ENCODE measurements at places on chromosomes 2 and 18. TPM values are rescaled to one million over a fixed set of nuclear protein-coding genes. Genes with fewer than 3 reads are reported as not detected.

Gene ACVR1C
- 0.64 TPM for total RNA-seq

Gene SLC8A1
- 1.3 TPM for total RNA-seq

Gene PLA2R1
- 6.2 TPM for total RNA-seq

DNA sequence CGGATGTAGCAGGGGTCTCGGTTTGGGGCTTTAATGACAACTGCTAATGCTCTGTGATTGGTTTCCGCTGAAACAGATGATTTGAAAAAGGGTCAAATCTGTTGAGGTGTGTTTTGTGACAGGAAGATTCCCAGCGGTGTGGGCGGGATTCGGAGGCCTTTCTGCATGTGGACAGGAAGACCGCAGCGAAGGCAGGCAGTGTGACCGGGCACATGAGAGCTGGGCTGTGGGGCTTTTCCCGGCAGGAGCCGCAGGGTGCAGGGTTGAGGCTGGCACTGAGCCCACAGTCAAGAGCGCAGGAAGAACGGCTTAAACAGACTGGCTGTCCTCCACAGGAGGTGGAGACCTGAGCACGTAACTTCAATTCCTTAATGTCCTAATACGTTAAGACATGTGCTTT, 180.0 kb upstream of the TPO start:
- no peak for ATAC-seq

GRCh38 chr2:75568174-75568573, 7.4 kb upstream of the EVA1A start:
- ATAC-seq: no peak

DNA sequence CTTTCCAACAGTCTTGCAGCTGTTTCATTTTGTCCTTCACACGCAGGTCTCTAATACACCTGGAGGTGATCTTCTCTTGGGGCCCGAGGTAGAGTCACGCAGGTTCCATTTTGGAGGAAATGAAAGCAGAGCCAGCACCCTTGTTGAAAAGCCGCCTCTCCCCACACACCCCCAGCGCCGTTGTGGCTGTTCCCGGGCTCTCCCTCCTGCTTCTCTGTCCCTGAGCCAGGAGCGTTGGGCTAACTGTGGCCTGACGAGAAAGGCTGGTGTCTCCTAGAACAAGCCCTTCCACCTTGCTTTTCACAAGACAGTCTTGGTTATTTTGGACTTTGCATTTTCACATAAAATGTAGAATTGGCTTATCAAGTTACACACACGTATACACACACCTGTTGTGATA, 16.3 kb downstream of the SNED1 start:
- no peak for ATAC-seq

- ATAC-seq: no peak
These were observed 11.7 kb upstream of the MYO1B start for GRCh38 chr2:191233533-191233932.

- ATAC-seq: no peak
These were observed 6.6 kb downstream of the CNNM4 start for GRCh38 chr2:96767135-96767871.

DNA sequence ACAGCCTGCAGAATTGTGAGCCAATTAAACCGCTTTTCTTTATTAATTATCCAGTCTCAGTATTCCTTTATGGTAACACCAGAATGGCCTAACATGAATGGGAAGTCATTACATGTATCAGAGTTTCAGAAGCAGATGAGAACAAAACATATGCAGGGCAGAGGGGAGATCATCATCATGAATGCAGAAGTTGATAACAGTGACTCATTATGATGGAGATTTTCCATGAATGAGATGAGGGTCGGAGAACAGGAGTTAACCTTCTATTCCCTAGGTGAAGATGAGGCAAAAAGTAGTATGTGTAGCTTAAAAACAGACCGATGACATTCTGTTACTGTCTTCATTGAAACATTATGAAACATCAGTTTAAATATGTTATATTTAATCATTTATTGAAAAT, 59.5 kb upstream of the PPM1B start:
- no peak for ATAC-seq

- no peak for ATAC-seq
These were observed 11.2 kb upstream of the NABP1 start for GRCh38 chr2:191666732-191667131.

- ATAC-seq: peak; percentile 26
These were observed 119.6 kb downstream of the FEZ2 start for GRCh38 chr2:36478332-36478738.

GRCh38 chr2:190179754-190180312, 117.3 kb upstream of the MSTN start:
- no peak for ATAC-seq

DNA sequence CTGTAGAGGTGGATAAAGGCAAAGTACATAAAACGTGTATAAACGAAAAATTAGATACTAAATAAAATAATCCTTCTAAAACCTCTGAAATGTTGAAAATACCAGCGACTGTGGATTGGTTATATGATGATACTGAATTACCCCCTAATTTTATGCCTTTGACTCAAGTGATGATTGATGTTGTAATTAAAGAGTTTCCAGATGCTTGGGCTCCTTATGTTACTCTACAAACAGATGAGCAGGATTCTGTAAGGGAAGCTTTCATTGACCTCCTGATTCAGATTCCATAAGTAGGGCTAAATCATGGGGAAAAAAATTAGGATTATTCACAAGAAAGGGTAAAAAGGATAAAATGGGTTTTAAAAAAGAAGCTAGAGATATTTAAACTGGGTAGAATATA, 418.2 kb upstream of the SLC39A10 start:
- no peak for ATAC-seq

DNA sequence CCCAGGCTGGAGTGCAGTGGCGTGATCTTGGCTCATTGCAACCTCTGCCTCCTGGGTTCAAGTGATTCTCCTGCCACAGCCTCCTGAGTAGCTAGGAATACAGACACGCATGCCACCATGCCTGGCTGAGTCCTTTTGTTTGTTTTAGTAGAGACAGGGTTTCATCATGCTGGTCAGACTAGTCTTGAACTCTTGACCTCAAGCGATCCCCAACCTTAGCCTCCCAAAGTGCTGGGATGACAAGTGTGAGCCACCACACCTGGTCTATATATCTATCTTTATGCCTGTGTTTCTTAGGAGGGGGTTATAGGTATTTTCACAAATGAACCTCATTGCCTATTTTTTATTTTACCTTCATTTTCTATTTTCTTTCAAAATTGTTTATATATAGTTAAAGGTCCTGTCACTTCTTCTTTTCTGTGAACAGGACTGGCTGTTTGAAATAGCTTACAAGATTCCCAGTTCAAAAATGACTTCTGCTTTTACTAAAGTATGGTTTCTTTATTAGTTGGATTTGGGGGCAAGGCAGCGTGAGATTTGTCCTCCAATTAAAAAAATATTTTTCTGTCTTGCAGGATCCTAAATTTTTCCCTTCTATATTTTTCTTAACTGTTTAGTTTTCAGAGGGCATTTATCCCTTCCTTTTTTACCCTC, 16.4 kb upstream of the MARCHF7 start:
- ATAC-seq: no peak

GRCh38 chr2:96873651-96874096, 3.8 kb upstream of the SEMA4C start:
- no peak for ATAC-seq

DNA sequence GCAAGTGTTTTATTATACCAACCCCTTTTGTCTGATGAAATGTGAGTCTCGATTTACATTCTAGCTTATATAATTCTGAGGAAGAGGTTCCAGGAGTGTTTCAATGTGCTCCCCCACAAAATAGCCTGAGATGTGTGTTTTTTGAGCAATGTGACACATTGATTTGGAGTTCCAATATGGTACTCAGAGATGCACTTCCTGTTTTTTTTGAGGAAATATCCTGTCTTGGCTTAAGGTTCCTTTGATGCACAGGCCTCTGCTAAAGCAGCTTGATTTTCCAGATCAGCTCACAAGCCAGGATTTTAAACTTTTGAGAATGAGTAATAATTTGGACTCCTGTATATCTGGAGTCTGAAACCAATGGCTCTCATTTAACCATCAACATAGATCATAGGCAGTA, 221.4 kb downstream of the ACTR3 start:
- no peak for ATAC-seq

DNA sequence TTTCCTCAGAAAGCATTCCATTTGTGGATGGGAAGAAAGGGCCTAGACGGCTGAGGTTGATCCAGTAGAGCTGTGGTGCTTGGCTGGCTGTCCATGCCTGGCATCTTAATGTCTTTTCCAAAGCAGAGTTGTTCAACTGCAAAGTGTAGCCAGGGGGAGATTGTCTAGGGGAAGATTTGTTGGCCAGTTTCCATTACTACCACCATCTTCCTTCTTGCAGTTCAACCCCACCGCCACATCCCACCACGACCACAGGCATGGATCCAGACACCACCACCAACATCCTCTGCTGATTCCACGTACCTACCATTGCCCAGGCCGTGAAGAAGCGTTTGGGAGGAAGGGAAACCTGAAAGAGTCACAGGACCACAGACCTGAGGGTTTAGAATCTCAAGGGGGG, 50.7 kb upstream of the HAAO start:
- no peak for ATAC-seq

DNA sequence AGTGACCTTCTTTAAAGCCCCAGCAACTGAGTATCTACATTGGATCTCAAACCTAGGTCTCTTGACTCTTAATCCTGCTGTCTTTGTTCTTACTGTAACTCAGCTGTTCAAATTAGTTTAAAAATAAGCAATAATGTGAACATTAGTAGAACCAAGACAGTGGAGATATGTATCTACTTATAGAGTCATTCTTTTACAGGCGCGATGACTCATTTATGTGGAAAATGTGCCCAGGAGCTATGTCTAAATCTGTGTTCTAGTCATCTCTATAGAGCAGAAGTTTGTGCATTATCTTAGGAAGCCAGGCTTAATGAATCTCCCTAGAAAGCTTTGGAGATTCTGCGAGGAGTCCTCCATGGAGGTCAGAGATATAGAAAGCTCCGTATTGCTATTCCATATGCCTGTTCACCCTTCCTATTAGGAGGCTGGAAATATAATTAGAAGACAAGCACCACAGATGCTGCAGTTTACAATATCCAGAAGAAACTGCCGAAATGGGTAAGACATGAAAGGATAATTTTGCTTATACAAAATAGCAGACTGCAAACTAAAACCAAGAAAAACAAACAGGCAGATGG, 211.6 kb downstream of the TRIB2 start:
- ATAC-seq: no peak

GRCh38 chr2:10059016-10059351, 15.6 kb downstream of the KLF11 start:
- ATAC-seq: no peak

- ATAC-seq: peak; percentile 98
These were observed 42.6 kb upstream of the HNRNPA3 start for GRCh38 chr2:177169810-177170514.

DNA sequence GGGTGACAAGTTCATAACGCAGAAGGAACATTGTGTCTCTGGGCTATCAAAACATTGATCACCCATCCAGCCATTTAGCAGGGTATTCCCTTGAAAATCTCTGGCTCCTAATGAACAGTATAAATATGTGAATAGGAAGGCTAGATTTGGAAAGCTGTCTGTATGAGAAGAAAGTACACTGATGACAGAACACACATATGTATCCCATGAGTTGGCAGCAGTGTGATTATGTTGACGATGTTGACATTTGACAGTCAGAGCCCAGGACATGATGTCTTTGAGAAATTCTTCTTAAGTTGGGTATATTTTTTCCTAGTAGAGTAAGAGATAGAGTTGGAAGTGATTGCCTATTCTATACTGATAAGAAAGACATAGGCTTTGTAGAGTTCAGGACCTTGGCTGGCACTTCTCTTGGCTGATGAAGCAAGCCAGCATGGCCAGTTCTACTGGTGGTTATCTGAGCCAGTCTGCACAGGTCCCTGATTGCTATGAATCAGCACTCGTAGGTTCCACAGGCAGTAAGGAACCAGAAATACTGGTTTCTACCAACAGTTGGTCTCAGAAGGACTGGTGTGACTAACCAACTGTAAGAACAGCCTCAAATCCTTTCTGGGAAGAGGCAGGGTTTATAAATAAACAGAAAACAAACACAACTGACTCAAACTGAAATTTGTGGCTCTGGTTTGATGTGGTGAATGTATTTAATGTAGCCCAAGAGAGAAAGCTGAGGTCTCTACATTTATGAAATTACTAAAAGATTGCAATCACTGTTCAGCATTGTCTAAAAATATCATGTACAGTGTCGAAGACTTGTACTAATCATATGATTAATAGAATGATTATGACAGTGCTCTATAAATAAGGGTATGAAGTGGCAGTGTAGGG, 43.9 kb upstream of the RAPH1 start:
- ATAC-seq: peak; percentile 99

DNA sequence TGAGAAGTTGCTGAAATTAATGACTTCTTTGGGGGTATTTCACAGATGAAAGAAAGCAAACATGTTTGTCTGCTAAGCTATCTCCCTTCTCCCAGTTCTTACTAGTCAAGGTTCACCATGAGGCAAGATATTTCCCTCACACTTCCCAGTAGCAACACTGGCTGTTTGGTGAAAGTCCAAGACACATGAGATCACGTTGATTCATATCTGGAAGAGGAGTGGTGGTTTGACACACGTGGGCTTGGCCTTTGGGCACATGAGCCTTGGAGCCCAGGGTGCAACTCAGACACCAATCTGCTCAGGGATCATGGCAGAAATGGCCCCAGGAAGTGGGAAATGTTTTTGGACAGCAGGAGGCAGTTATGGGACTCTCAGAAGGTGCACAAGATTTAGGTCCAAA, 66.1 kb upstream of the APCDD1 start:
- no peak for ATAC-seq

GRCh38 chr18:45412577-45412976, 202.7 kb upstream of the SLC14A2 start:
- peak; percentile 57 for ATAC-seq

- ATAC-seq: no peak
These were observed 116.3 kb upstream of the PGAP1 start for GRCh38 chr2:197042739-197043196.

DNA sequence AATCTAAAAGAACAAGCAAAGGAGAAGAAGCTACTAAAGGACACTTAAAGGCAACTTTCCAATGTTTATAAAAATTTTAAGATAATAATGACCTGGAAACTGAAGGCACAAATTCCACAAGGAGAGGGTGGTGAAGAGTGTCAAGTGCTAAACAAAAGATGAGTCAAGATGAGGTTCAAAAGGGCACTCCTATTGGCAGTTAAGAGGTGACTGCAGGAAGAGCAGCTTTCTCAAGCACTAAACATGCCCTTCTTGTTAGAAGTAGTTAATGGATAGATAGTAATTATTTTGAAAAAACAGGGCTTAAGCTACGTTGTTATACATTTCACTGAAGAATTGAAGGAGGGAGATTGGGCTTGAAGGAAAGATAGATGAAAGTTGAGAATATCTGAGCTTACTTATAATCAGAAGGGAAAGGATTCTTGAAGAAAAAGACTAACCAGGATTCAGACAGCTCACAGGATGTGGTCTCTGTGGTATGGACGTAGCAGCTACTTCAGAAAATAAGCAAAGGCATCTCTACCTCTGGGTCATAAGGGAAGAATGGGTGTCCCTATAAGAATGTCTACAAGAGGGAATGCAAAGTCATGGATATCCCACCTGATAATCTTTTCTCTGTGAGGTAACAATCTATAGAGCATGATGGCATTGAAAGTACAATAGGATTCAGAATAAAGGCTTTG, 454.7 kb upstream of the SLC39A10 start:
- ATAC-seq: no peak

- ATAC-seq: no peak
These were observed 1363.9 kb upstream of the CRIM1 start for GRCh38 chr2:34991508-34992274.
